ENCODE measurements at places on chromosomes 7 and 10.

GRCh38 chr10:100864036-100864885 lies 48.5 kb upstream of the SLF2 start:
- DNase-seq = no peak

DNA sequence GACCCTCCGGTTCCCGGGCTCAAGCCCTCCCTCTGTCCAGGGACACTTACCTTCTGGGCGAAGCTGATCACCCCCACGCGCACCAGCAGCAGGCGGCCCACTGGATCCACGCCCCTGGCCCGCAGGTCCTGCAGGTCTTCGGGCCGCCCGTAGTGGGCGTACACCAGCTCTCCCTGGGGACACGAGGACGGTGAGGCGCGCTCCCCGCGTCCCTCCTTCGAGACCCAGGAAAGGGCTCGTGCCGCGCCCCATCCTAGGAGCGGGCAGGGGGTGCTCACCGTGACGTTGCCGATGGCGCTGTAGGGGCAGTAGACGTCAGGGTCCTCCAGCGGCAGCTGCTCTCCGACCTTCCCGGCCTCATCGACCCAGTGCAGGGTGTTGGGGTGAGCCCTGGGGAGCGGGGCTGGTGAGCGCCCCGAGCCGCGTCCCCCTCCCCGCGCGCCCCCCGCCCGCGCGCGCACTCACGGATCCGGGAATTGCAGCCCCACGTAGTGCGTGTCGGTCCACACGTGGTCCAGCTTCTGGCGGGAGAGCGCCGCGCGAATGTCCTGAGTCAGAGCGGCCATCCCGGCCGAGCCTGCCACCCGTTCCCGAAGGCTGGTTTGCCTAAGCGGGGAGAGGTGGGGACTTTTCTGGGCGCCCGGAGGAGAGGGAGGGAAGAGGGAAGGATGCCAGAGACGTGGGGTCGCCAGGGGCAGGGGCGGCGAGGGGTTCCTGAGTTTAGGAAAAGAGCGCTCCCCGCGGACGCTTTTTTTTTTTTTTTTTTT lies 8.2 kb downstream of the TFR2 start:
- no peak for DNase-seq

- DNase-seq = no peak
Measured at GRCh38 chr7:75617634-75618234, 121.0 kb downstream of the HIP1 start.

GRCh38 chr7:65279795-65280194 lies 93.9 kb upstream of the ZNF92 start:
- DNase-seq = no peak
